ENCODE measurements at places on chromosomes 6 and 20.

DNA sequence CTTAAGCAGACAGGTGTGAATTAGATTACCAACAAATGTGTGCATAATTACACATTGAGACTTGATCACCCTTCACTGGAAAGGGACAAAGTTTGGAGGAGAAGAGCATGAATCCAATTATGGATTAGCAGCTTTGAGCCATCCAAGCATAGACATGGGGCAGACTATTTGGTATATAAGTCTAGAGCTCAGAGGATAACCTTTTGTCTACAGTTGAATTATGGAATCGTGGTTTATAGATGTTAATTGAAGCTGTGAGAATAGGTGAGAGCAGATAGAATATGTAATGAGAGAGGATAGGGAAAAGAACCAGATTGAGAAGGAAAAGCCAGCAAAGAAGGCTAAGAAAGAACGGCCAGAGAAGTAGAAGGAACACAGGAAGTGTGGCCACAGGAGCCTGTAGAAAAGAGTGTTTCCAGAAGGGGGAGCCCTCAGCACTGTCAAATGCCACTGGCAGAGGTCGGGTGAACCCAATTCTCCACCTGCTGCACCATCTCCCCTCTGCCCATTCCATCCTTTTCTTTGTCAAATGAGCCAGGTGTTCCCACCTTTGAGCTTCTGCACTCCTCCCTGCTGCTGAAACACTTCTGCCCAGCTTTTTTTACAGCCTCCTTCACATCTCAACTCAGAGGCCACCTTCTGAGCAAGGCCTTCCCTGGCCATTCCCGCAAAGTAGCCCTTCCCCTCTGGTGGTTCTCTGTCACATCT, 7.3 kb downstream of the DNTTIP1 start:
- peak; percentile 72 for DNase-seq

DNA sequence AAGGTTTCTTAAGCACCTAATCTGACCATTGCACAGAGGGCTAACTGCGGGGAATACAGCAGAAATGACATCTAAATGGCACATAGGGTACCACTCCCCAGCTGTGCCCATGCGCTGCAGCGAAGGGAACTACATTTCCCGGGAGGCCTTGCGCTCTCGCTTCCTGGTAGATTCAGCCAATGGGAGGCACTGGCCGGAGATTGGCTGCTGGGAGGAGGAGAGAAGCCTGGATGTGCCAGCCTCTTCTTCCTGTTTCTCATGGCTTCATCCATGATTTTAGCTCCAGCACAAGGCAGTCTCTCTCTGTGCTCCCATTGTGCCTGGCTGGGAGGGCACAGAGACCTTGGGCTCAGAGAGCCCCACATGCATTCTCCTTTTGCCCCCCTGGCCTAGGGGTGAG, 101.7 kb upstream of the FOXA2 start:
- DNase-seq, result no peak

DNA sequence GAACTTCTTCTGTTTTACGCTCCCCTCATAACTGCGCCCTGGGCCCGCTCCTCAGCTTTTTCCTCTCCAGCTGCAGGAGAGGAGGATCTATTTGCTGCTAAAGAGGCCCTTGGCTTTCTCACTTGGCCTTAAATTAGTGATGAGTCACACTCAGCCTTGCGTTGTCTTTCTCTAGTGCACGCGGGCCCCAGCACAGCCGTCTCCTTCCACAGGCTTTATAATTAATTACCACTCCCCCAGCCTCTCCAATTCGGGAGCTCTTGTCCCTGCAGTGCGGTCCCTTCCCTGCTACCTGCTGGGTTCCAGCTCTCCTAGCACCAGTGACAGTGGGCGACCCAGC, 25.2 kb downstream of the PACSIN1 start:
- no peak for DNase-seq

DNA sequence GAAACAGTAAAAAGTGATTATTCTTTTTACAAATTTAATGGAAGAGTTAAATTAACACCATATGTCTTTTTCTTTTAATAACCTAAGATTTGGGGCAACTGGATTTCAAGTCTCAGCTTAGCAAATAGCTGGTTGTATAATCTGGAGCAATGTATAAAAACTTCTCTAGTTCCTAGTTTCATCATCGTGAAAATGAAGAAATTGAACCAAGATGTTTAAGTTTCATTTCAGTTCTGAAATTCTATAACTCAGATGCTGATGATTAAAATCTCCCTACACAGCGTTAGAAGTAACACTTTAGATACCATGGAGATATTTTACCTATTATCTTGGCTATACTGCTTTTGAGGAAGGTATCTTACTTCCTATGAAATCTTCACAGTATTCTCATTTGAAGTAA, 252.0 kb downstream of the KIF16B start:
- DNase-seq, result no peak

DNA sequence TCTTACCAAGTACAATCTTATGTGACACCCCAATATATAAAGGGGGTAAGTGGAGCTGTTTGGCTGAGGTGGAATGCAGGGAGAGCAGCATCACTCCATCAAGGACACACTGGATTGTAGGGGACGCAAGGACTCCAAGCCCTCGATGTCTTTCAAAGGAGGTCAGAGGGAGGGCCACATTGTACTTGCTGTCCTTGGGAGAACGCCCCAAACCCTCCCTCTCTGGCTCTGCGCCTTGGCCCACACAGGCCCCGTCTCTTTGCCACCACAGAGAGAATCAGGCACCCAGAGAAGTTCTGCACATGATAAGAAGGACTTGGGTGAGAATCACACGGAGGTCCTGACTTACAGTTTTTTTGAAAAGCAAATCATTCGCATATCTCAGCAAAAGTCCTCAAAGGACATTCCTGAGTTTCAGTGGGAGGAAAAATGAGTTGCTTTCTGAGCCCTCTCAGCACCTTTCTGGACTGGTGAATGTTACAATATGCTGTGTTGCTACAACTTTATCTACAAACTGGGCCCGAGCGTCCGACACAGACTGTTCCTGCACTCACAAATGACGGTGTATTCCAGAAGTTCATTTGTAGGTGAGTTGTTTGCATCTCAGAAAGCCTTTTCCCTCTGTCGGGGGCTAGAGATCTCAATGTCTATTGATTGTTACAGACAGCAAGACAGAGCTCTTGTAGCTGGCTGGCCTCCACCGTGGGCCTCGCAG, 92.5 kb upstream of the AKAP12 start:
- DNase-seq, result no peak

DNA sequence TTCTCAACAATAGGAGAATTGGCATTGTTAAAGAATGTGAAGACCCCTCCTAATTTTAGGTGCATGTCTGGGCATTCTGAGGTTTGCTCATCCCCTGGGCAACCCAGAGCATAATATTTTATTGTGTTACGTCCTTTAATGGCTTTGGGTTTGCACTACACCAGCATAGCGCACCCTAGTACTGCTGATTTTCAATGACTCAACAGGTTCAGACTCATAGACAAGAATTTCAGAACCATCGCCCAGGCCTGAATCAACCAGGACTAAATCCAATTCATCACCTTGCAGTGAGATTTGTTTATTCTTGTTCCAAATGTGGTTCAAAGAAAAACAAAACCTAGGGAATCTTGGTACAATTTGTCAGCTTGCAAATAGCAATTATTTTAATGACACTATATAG, 137.8 kb upstream of the PHACTR1 start:
- DNase-seq, result no peak

DNA sequence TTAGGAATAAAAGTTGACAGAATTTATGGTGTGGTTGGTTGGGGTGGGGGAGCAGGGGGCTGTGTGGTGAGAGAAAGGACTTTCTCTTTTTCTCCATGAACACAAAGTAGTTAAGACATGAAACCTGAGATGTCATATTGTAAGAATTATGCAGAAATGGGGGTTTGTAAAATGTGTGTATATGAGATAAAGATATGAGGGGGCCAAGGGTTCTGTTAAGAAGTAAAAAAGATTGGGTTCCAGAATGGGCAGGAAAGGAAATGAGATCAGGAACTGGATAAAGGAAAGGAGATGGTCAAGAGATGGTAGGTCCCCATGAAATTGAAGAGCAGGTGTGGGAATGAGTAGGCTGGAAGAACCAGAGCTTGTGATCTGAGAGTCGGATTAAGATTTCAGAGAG, 9.7 kb downstream of the RNF146 start:
- no peak for DNase-seq

GRCh38 chr6:125747589-125748405, 1.6 kb upstream of the HEY2 start:
- peak; percentile 6 for DNase-seq

DNA sequence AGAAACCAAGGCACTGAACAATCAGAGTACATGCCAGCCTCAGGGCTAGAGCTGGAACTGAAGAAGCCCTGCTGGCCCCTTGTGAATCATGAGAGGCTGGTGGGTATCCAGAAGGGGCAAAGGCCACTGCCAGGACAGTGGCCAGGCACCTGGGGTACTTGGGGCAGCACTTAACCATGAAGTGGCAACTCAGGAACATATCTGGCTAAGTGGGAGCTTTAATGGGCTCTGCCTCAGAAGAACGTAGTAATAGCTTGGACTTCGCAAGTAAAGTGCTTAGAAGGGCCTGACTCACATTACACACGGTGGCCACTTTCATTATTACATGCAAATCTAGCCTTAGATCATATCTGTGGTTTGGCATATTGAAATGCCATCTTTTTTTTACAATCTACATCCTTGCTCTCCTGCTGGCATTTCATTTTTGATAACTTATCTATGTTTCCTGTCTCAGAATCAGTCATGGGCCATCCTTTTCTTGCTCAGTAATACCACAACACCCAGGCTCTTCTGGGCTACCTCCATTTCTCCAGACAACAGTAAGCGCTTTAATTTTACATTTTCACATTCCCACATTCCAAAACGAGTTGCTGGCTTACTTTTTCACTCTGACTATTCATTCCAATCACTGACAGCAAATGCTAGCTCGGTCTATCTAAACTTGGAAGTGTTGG, 21.6 kb downstream of the NAPB start:
- peak; percentile 16 for DNase-seq

- no peak for DNase-seq
Observed at GRCh38 chr20:51204794-51205193, 181.9 kb upstream of the KCNG1 start.

DNA sequence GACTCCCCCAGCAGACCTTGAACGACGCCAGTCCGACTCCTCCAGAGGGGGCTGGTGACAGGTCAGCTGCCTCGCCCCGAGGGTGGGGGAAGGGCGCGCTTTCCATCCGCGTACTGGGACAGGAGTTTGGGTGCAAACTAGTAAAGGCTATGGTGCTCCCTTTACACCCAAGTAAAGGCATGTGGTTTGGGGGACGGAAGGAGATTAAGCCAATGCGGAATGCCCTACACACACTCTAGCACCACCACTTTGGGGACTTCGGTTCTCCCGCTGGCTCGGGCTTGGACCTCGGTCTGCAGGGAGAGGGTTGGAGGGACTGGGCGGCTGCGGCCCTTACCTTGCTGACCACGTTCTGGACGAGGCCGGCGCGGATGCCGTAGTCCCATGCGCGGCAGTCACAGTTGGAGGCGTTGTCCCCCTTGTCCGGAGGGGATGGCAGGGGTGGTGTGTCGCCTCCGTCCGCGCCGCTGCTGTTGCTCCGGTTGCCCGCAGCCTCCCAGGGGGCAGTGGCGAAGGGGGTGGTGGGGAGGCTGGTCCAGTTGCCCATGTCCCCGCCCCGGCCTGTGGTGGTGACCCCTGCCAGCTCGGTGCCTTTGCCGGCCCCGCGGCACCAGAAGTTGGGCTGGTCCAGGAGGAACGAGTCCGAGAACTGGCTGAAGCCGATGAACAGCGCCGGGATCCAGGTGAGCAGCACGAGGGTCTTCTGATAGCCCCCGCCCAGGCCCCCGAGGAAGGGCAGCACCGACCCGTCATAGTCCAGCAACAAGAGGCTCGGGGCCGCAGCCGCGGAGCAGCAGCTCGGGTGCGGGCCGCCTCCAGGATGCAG, 1.1 kb downstream of the SLC22A23 start:
- no peak for DNase-seq

DNA sequence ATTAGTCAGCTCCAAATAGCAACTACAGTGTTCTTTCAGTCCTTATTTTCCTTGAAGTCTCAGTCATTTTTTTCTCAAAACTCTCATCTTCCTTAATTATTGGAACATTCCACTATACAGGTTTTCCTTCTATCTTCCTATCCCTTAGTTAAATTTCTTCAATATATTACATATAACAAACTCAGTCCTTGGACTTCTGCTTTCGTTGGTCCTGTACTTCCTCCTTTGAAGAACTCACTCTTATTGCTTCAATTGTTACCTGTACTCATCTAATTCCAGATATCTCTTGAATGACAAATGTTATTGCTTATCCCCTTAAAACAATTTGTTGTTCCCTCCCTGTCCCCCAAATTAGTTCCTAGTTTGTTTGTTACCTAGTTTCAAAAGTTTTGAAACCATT, 67.7 kb upstream of the NOTCH4 start:
- DNase-seq, result no peak

GRCh38 chr6:75180864-75181263, 25.0 kb downstream of the COL12A1 start:
- DNase-seq, result no peak

GRCh38 chr6:223763-224162, 68.5 kb upstream of the DUSP22 start:
- peak; percentile 32 for DNase-seq

- no peak for DNase-seq
Observed at GRCh38 chr6:106102034-106102433, 15.9 kb downstream of the PRDM1 start.

GRCh38 chr20:41040855-41041254, 12.2 kb downstream of the TOP1 start:
- DNase-seq, result peak; percentile 16

DNA sequence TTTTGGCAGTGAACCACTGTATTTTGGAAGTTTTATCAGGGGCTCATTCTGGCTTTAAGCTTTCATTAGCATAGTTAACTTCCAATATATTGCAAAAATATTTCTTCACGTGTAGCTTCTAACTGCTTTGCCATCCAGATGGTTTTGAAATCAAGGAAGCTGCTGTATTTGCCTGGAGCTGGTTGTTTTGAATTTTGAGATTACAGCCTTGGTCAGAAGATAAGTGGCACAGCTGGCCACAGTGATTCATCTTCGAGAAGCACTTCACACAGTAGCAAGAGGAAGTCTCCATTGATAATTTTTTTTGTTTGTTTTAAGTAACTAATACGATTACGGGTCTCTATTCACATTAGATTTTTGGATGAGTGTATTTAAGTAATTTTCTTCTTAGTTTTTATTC, 3.8 kb downstream of the APCDD1L start:
- no peak for DNase-seq
